ENCODE measurements at places on chromosomes 1 and 21. TPM values are rescaled to one million over a fixed set of nuclear protein-coding genes. Genes with fewer than 3 reads are reported as not detected.

DNA sequence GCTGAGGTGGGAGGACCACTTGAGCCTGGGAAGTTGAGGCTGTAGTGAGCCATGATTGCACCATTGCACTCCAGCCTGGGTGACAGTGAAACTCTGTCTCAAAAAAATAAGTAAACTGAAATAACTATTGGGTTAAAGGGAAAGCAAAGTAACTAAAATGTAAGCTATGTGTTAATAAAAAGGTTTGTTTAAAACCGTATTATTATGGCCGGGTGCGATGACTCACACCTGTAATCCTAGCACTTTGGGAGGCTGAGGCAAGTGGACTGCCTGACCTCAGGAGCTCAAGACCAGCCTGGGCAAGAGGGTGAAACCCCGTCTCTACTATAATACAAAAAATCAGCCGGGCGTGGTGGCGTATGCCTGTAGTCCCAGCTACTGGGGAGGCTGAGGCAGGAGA, 27.0 kb downstream of the NVL start:
- no peak for DNase-seq

DNA sequence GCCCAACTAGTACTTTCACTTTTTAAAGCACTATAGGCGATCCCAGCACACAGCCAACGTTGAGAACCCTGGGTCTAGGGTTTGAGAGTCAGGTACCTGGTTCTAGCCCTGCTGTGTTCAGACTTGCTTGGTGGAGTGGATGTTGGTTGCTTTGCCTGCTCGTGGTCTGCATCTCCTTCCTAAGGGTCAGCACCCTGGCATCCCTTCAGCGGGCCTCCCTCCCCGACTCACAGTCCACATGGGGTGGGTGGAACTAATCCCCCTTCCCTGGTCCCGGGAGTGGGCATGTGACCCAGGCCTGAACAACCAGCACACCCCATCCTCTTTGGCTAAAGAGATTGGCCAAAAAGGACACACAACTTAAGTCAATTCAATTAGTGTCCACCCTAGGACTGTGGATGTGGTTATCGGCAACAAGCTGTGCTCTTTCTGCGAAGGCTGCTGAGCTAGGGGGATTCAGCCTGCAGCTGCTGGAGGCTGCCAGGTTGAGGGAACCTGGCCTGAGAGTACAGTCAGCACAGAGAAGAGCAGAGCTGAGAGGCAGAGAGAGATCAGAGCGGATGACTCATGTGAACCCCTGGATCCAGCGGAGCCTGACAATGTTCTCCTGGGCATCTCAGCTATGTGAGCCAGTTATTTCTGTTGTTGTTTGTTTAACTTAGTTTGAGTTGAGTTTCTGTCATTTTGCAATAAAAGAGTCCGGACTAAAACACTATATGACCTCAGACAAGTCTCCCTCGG, 138.9 kb downstream of the ACTL8 start:
- DNase-seq = no peak

GRCh38 chr1:10856176-10856683, 59.8 kb upstream of the CASZ1 start:
- no peak for DNase-seq

The CRABP2 gene
- total RNA-seq = 606 TPM

Measured in neural crest cell (in vitro differentiated cells).